ENCODE measurements at places on chromosomes 6 and 20.

- DNase-seq = no peak
Measured at GRCh38 chr6:73774311-73774774, 78.3 kb downstream of the CD109 start.

- peak; percentile 52 for DNase-seq
Measured at GRCh38 chr6:63272397-63272796, 47.4 kb downstream of the LGSN start.

GRCh38 chr6:12483712-12484111 is 193.6 kb downstream of the EDN1 start:
- DNase-seq = no peak

GRCh38 chr20:43352996-43353395 is 104.7 kb upstream of the SRSF6 start:
- no peak for DNase-seq

GRCh38 chr20:8755340-8756118 is 313.4 kb upstream of the PLCB4 start:
- DNase-seq = peak; percentile 13

DNA sequence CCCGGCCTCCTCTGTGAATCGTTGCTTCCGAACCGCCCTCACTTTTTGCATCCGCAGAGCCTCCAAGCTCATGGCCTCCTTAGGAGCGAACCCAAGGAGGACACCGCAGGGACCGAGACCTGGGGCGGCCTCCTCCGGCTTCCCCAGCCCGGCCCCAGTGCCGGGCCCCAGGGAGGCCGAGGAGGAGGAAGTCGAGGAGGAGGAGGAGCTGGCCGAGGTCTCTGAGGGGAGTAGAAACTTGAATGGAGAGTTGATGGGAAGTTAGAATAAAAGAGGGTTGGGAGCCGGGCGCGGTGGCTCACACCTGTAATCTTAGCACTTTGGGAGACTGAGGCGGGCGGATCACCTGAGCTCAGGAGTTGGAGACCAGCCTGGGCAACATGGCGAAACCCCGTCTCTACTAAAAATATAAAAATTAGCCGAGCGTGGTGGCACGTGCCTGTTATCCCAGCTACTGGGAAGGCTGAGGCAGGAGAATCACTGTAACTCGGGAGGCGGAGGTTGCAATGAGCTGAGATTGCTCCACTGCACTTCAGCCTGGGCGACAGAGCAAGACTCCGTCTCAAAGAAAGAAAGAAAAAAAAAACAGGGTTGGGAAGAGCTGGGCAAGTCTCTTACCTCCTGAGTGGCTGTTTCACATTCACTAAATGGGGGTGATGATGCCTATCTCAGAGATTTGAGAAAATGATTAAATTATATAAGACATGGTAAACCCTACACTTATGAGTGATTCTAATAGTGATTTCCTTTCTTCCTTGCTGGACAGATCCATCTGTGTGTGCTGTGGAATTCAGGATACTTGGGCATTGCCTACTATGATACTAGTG is 805 bp downstream of the MSH5 start:
- DNase-seq = no peak

- peak; percentile 69 for DNase-seq
Measured at GRCh38 chr20:20568604-20569205, 143.7 kb downstream of the RALGAPA2 start.

DNA sequence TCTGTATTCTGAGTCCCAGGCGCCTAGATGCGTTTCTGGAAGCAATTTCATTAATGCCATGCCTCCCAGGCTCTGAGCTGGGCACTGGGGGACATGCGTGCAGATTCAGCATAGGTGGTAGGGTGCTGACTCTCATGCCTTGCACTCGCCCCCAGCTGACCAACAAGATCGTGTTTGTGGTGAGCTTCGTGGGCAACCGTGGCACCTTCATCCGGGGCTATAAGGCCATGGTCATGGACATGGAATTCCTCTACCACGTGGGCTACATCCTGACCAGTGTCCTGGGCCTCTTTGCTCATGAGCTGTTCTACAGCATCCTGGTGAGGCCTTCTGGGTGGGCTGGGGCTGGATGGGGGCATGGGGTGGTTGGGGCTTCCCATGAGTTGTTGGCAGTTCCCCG is 21.6 kb downstream of the UQCC2 start:
- DNase-seq = no peak

DNA sequence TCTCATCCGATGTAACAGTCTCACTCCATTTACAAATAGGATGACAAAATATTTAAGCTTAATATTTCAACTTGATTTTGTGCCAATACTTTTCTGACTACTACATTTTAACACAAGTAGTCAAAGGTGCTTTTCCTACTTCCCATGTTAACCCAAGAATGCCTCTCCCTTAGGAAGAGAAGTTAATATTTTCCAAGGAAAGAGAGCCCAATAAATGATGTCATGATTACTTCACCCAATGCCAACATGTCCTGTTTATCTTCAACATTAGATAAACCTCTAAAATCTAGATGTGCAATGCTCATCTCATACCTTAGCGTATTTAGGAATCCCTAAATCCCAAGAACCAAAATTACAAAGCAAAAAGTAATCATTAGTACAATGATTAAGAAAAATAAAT is 156.7 kb upstream of the TENT5A start:
- DNase-seq = no peak

DNA sequence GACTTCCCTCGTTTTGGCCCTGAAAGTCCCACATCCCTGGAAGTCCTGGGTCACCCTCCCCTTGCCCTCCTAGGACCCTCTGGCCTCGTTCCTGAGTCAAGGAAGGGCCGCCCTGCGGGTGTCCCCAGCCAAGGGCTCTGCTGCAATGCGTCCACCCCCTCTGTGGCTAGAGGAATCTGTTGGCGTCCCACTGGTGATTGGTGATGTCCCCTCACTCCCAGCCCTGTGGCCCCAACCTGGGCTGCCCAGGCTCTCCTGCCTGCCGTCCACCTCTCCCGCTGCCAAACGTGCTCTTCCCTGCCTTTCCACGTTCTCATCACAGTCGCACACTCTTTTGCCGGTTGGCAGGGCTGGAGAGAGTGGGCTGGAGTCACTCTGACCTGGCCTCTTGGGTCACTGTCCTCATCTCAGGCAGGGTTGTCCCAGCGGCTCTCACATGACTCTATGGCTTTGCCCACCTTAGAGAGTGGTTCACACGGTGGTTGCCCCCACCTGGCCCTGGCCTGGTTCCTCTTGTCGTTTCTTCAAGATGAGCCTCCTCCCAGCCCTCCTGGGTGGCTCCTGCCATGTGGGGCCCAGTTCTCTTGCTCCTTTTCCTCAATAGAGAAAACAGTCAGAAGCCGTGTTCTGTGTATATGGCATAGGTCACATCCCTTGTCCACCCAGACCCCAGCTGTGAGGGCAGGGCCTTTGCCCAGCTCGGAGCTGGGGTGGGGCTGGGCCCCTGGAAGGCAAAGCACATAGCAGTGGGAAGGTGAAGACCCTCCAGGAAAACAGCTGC is 100.9 kb downstream of the TMEM242 start:
- DNase-seq = no peak

- DNase-seq = peak; percentile 82
Measured at GRCh38 chr6:110325197-110325596, 33.0 kb downstream of the METTL24 start.

DNA sequence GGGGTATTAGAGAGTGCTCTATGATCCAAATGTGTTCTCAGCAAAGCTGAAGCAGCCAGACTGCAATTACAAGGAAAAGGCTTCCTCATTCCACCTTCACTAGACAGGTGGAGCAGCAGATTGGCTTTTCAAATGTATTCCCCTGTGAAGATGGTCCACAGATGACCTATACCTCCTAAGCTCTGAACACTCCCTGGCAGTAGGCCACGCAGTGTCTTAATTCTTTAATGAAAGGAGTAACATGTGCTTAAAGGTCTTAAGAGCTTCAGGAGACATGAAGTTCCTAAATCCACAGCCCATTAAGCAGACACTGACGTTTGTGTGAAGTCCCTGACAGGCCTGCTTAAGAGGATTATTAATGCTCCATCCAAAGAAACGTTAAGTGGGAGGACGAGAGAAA is 138.9 kb upstream of the NUP153 start:
- no peak for DNase-seq

DNA sequence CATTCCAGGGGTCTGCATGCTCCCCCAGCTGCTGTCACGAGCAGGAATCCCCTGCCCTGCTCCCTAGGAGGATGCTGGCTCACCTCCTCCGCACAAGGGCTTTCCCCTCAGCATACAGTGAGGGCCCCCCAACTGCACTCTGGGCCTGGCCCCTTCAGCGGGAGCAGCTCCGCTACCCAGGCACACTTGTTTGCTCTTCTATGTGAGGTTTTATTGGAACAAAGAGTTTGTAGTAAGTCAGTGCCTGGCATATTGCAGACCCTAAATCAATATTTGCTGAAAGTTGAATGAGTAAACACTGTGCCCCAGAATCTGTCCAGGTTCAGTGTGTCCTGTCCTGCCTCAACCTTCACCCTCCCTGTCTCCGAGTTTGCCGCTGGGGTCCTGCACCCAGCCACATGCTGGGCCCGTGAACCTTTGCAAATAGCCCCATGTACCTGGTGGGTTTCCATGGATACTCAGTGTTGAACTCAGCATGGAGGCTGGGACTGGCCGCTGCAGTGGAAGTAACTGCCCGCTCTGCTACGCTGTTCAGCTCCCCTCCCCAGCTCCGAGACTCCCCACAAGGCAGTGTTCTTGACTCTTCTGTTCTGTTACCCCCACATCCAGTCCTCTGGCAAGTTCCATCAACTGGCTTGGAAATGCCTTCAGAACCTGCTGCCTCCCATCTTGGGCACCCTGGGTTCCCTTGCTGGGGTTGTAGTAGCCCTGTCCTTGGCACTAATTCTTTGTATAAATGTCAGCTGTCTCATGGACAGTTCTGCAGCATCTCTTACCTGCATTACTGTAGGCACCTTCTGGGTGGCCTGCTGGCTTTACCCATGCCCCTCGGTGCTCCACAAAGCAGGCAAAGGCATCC is 15.7 kb downstream of the SLC22A1 start:
- no peak for DNase-seq

- DNase-seq = peak; percentile 56
Measured at GRCh38 chr20:37984018-37984785, 49.1 kb downstream of the TTI1 start.

DNA sequence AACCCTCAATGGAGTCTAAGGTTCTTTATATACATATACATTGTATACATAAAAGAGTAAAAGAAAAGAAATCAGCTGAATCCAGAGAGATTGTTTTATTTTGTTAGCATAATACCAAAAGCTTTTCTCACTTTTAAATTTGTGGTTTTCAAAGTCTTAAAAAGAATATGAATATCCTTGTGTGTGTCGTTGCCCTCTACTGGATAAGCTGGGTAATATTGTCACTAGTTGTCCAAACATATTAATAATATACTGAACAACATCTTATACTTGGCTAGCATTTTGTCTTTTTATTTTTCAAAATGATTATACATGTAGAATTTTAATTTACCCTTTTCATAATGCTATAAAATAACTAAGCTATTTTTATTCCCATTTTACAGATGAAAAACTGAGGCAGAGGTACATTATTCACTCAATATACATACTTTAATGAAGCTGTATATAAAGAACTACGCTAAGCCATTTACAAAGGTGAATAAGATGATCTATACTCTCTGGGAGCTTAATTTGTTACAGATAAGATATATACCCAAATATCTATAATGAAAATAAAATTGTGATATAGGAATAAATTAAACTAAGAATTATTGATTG is 531.7 kb downstream of the TFAP2B start:
- no peak for DNase-seq
